Stimulated activated CD4-positive, alpha-beta T cell treated with anti-CD3 and anti-CD28 coated beads, Interleukin-15, amount 100 ng/mL, for 48 hours (primary cell): ENCODE measurements at places on chromosomes 4 and X.

- no peak for DNase-seq
These were observed 352.6 kb downstream of the NR3C2 start for GRCh38 chr4:148089624-148090023.

DNA sequence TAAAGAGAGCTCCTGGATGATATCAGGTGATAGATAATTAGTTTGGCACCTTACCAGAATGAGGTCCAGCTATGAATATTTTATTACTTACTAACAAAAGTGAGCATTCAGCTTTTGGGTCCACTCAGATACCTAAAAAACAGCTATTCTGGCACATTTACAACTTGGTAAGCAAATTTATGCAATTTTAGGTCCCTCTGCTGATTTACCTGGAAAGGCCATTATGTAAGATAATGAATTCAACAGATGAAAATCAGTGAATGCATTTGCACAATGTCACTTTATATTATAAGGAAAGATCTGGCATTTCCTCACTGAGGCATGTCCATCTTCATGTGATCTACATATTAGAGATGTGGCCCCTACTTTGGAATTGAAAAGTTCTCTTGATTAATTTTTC lies 517.0 kb downstream of the SPRY1 start:
- DNase-seq, result no peak

DNA sequence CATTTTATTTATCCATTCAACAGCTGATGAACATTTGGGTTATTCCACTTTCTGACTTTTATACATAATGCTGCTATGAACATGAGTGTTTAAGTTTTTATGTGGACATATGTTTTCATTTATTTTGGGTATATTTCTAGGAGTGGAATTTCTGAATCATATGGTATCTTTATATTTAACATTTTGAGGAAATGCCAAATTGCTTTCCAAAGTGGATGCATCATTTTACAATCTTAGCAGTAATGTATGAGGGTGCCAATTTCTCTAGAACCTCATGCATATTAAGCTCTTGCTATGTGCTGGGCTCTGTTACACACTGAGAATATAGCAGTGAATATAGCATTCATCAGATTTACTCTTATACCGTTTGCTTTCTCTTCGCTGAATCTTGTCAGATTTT lies 983.7 kb downstream of the STIM2 start:
- DNase-seq, result no peak

- DNase-seq, result no peak
These were observed 361 bp downstream of the TMEM128 start for GRCh38 chr4:4247696-4248028.

DNA sequence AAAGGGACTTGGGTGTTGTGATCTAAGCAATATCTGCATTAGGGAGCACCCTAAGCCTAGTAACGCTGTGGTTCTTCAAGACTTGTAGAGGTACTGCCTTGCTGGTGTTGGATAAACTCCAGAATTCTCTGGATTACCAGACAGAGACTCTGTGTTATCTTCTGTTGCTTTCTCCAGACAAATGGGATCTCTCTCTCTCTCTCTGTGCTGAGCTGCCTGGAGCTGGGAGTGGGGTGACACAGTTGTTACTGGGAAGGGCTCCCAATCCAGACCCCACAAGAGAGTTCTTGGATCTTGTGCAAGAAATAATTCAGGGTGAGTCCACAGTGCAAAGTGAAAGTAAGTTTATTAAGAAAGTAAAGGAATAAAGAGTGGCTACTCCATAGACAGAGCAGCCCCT lies 48.8 kb downstream of the MCUB start:
- no peak for DNase-seq

- DNase-seq, result no peak
These were observed 20.8 kb downstream of the PPEF2 start for GRCh38 chr4:75881476-75881875.

GRCh38 chrX:20015422-20015821 lies 24.6 kb upstream of the BCLAF3 start:
- DNase-seq, result no peak

GRCh38 chr4:83574247-83574646 lies 38.3 kb downstream of the GPAT3 start:
- no peak for DNase-seq

GRCh38 chr4:151671541-151672059 lies 89.2 kb downstream of the GATB start:
- DNase-seq, result no peak

- no peak for DNase-seq
These were observed 13.8 kb upstream of the GNPDA2 start for GRCh38 chr4:44740201-44740600.

DNA sequence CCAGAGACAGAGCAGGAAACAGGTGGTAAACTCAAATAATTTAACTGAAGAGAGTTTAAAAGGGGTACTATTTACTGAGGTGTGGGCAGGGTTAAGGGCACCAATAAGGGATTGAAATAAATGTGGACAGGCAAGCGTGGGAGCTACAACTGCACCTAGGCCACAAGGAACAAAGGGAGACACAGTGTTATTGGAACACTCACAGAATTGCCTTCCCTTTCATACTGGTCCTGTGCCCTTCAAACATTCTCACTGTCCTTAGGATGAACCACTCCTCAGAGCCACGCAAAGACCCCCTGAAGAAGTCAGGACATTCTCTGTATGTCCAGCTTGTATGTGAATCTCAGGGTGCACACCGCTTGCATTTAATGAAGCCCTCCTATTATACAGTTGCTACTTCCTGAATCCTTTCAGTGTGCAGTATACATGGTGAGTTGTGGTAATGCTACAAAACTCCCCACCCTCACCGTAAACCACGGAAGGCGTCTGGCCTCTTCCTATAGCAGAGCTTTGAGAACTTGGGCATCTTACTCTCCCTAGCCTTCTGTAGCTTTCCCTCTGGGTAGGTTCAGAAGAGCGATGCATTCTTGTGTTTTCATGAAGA lies 9.6 kb upstream of the MRPL1 start:
- DNase-seq, result peak; percentile 43

GRCh38 chr4:85595796-85596559 lies 121.0 kb downstream of the ARHGAP24 start:
- no peak for DNase-seq

DNA sequence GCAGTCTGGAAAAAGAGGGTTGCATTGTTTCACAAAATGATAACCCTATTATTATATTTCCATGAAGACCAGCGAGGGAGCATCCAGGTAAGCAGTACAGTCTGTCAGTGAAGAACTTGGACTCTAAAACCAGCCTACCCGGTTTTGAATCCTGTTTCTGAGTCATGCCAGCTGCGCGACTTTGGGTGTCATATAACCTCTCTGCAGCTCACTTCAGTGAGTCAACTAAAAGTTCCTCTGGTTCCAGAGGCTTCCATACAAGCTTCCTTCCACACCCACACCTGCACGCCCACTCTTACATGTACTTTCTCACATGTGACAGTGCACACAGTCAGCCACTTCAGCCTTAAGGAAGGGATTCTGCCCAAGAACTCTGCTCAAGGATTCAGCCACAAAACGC lies 49.8 kb upstream of the PRPS2 start:
- DNase-seq, result no peak

- no peak for DNase-seq
These were observed 168.8 kb downstream of the CLCN4 start for GRCh38 chrX:10325611-10326010.

DNA sequence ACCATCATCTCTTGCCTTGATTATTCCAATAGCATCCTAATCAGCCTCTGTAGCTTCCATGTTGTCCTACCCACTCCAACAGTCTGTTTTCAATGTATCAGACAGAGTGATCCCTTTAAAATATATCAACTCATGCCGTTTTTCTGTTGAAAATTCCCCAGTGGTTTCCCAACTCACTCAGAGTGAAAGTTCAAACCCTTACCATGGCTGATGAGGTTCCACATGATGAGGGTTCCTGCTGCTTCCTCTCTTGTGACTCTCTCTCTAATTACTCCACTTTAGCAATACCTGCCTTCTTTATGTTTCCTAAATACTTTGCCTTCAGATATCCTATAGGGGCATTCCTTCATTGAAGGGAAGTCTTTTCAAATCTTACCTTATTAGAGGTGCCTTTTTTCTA lies 334.7 kb downstream of the PPP1R2C start:
- DNase-seq, result no peak

GRCh38 chr4:149214301-149214700 lies 601.3 kb downstream of the IQCM start:
- no peak for DNase-seq

- DNase-seq, result no peak
These were observed 190.2 kb downstream of the SMIM20 start for GRCh38 chr4:26104056-26104685.

DNA sequence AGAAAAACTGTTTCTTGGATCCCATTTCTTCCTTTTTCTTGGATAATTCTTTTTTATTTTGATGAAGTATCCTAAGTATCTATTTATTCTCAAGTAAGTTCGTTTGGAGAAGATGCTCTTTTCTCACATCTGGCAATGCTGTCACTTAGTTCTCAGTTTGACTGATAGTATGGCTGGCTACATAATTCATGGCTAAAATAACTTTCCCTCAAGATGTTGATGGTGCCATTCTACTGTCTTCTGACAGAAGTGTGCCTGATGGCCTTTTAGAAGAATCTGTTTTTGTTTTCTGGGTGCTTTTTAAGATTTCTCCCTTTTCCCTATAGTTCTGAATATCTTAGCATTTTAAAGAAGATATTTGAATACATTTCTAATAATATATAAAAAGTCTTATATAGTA lies 41.6 kb downstream of the EVC2 start:
- DNase-seq, result no peak

GRCh38 chr4:78671903-78672815 lies 104.0 kb upstream of the BMP2K start:
- DNase-seq, result no peak

DNA sequence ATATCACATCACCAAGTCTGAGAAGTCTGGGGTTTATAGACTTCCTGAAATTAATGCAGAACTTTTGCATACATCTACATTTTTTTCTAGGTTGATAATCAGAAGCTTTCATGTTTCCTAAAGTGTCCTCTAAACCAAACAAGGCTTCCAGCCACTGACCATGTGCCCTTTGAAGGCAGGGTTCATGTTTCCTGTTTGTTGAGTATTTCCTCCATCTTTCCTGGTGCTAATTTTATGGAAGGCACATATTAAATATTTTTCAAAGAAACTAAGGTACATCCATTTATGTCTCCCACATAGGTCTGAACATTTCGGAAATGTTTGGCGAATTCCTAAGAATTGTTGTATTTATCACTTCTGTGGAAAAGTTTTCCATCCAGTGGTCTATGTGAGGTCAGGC lies 5.6 kb downstream of the GALNT7 start:
- no peak for DNase-seq

DNA sequence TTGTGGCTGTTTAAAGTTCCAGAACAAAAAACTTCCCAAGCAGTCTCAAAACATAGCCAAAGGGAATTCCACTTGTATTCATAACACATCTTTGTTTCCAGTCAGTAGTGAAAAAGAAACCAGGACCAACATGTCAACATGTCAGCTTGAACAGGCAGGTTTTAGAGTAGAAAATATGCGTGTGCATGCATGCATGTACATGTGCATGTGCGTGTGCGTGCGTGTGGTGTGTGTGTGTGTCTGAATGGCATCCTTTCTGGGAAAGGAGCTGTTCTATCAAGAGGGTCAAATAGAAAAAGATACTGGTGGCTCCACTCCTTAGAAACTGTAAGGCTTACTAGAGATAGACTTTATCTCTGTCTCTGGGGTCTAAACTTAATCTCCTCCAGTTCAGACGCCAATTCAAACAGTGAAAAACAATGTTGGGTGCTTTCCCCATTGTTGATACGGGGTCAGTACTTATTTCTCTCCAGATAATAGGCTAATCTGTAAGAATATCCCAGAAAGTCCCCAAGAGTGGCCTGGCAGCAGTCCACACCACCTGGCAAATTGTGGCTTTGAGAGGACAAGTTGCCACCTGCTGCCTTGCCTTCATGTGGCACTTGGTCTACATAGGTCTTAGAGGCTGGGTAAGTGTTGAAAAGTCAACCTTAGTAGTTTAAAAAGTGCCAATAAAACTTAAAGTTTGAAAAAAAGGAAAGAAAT lies 110.4 kb downstream of the SCD5 start:
- no peak for DNase-seq

- DNase-seq, result no peak
These were observed 74.6 kb downstream of the CC2D2A start for GRCh38 chr4:15544248-15544729.

DNA sequence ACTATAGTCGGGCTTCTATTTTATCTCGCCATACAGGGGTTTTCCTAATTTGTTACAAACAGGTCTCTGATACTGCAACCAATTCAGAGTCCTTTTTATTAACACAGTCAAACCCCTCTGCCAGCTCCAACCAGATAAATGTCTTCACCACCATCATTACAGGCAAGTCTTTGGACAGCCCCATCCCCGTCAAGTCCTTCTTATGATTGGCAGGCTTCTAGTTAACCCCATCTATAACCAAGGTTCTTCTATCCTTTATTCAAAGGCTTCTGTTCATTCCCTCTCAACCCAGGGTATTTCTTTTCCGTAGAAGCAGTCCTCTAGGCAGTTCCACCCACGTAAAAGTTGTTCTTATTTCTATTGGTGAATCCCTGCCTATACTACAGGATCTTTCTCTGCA lies 29.9 kb upstream of the FOXR2 start:
- DNase-seq, result no peak

- DNase-seq, result no peak
These were observed 31.6 kb upstream of the HUWE1 start for GRCh38 chrX:53718073-53718472.

DNA sequence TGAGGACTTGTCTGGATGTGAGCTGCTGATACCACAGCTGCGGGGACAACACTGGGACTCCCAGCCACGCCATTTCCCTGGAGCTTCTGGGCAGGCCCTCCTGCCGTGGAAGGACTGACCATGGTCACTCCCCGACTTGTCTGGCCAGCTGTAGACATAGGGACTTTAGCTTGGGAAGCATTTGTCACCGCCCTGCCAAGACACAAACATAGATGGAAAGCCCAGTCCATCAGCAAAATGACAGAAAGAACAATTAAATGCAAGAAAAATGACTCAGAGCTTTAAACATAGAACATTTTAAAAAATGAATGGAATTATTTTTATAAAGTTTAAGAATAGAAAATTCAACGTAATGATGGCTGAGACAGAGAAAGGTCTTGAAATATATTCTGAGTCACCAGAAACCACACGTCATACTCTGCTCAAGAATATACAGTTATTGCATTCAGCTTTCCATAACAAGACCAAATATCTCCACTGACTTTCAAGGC lies 107.6 kb upstream of the CBR4 start:
- DNase-seq, result no peak

GRCh38 chr4:177728361-177729152 lies 286.3 kb upstream of the AGA start:
- no peak for DNase-seq

DNA sequence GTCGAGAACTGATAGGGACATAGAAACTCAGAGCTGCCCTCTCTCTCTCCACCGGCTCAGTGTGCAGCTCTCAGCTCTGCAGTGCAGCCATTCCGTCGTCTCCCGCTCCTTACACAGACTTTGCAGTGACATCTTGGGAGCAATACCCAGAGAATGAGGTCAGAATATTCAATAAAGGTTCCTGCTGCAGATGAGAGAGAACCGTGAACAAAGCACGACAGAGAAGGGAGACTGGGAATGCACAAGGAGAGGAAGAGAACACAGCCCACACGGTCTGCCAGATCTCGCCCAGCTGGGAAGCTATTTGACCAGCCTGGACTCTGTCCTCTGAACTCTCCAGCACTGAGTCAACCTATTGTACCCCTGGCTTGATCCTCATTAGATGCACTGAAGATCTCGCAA lies 118.0 kb upstream of the PPARGC1A start:
- no peak for DNase-seq
